NCI-H2081 treated with DMSO at 0.1 percent for 48 hours (cell line): ENCODE measurements at places on chromosomes 7 and 10.

DNA sequence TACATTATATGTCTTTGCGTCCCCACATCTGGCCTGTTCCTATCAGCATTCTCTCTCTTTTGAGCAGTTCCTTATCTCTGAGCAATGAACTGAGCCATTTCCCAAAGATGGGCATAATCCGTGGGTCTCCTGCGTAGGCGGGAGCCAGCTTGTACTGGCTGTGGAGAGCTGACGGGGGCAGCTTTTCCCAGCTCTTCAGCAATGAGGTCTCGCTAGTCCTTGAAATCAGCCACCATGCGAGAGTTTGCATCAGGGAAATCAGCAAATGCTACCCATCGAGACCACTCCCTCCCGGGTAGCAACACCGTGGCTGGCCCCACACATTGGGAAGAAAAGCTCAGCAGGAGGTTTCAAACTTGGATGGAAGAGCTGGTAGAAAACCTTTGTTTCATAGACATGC lies 51.9 kb upstream of the FAM180A start:
- DNase-seq = no peak

DNA sequence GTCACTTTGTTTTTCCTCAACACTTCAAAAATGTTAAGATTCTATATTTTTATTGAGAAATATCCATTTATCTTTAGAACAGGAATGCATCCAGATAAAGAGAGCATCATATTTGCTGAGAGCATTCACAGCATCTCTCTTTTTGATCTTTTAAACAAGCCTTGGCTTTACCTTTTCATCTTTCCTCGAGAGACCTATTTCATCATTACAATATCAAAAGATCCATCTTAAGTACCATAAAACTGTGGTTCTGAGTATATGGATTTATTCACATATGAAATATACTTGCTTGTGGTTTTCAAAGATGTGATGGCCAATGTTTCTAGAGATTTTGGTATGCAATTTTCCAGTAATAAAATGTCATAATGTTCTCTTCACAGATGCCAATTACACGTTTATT lies 1140.9 kb downstream of the GATA3 start:
- no peak for DNase-seq

DNA sequence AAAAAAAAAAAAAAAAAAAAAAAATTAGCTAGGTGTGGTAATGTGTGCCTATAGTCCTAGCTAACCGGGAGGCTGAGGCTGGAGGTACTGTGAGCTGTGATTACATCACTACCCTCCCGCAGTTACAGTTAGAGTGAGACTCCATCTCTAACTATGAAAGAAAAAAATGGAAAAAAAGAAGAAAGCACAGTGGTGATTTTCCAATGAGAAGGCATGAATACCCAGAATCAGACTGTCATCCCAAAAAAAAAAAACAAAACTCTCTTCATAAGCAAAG lies 269.9 kb upstream of the MKLN1 start:
- no peak for DNase-seq

DNA sequence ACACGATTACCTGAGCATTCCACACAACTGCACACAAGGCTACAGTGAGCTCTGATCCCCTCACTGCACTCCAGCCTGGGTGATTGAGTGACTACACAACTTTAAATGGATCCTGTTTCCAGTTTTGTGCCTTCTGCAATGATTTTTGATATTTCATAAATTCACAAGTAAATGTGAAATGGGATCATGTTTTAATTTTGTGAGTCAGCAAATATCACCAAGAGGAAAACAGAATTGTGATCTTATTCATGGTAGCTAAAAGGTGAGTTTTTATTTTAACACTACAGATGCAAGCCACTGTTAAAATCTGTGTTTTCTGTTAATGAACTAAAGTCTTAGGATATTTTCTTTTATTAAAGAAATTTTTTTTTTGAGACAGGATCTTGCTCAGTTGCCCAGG lies 11.4 kb downstream of the ICA1 start:
- DNase-seq = no peak

GRCh38 chr7:29843093-29843492 lies 36.8 kb downstream of the WIPF3 start:
- no peak for DNase-seq

DNA sequence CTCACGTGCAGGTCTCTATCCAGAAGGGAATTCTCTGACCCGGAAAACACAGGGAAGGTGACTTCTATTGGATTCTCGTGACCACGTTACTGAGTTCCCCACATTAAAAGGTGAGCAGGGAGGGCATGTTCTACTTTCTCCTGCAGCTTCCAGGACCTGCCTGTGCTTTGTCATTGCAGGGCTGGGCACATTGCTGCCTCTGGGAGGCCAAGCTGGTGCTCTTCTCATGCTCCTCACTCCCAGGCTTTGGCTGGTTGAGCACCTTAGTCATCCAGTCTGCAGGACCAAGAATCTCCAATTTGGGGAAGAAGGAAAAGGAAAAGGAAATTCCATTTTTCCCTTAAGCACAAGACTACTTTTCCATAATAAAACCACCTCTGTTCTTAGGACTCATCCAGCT lies 86.5 kb upstream of the TMEM72 start:
- DNase-seq = no peak

GRCh38 chr7:82373926-82374635 lies 69.5 kb downstream of the CACNA2D1 start:
- DNase-seq = peak; percentile 58

DNA sequence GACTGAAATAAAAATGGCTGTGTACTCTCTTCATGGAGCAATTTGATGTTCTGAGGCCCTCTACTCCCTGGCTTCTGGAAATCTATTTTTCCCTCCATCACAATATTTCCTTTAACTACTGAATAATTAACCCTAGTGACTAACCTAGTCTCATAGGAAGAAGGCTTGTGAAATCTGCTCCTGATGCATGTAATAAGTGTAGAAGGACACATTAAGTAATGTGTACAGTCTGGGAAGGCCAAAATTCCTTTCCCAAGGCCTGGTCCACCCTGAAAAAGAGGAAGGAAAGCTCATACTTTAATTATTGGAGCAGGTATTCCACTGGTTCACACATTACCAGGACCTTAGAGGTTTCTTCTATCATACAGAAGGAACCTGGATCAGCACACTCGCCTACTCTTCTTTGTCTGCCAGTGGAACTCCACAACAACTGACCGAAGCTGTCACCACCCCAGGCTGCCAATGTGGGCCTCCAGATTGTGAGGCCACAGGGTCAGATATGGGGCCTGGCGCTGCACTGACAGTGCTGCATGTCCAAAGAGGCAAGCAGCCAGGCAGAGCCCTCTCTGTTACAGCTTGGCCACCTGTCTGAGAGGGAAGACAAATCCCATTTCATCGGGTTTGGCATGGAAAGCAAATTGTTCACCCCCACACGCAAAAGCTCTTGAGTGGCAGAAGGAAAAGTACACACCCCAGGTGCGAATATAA lies 54.4 kb upstream of the FAM133B start:
- no peak for DNase-seq

DNA sequence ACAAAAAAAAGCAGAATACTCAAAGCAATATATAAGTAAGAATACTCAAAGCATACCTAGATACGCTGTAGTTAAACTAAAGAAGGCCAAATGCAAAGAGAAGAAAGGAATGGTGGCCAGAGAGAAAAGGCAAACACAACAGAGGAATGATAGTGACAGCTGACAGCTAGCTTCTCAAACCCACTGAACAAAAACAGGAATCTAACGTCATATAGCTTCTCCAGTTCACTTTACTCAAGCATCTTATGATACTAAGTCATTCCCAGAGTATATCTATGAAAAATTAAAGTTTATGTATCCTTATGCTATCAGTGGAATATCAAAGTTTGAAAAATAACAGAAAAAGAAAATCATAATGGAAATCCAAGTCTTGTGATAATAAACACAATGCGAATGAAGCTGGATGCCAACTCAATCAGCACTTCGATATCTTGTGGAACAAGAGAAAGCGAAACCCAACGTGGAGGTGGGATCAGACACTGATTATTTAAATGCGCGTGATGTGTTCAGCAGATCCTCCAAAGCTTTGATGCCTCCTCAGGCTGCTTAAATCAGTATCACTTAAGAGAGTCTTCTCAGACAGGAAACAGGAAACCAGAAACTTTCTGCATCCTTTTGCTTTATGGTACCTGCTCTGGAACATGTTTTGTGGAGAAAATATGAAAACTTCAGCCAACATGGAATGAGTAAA lies 102.8 kb downstream of the PIP4K2A start:
- no peak for DNase-seq

DNA sequence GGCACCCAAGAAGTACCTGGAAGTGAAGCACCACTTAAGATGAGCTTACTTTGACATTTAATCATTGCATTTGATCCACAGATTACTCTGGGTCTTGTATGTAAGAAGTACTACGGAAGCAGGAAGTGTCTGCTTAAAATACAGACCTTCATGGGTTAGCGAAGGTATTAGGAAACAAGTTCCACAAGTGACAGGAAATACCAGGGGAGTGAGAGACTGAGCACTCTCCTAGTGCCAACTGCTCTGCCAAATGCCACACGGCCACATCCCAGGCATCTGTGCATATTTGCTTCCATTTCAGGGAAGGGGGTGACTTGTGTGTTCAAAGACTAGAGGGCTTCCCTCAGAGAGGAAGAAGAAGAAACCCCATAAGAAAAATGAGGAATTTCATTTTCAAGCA lies 57.2 kb upstream of the ANK3 start:
- DNase-seq = no peak

- no peak for DNase-seq
These were observed 108.6 kb downstream of the NSUN6 start for GRCh38 chr10:18542832-18543231.

DNA sequence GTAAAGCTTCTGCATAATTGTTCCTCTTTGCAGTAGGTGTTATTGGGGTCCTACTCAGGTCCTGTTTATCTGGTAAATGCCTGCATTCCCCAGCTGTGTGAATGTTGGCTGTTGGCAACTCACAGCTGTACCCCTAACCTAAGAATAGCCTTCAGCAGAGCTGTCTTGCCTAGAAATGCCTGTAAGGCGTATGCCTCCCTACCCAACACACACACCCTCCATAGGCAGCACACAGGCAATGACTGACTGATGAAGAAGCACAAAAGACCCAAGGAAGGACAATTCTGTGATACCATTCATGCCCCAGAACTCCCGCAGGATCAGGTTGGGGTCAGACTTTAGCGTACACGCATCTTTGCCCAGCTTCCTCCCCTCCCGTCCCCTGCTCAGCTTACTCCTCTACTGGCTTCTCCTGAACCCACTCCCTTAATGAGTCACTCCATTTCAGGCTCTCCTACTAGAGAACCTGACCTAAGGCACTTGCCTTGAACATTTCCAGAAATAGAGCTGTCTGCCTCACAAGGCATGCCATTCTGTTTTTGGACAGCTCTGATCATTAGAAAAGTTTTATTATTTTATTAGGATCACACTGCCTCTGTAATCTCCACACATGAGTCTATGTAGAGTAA lies 99.2 kb upstream of the PIK3CG start:
- no peak for DNase-seq

- no peak for DNase-seq
These were observed 180.4 kb upstream of the PHYHIPL start for GRCh38 chr10:58996063-58996462.

- no peak for DNase-seq
These were observed 669.2 kb downstream of the PCDH15 start for GRCh38 chr10:54131833-54132232.

GRCh38 chr7:6232534-6232933 lies 39.9 kb downstream of the CYTH3 start:
- DNase-seq = no peak
